ENCODE measurements at places on chromosomes 12 and 14.

DNA sequence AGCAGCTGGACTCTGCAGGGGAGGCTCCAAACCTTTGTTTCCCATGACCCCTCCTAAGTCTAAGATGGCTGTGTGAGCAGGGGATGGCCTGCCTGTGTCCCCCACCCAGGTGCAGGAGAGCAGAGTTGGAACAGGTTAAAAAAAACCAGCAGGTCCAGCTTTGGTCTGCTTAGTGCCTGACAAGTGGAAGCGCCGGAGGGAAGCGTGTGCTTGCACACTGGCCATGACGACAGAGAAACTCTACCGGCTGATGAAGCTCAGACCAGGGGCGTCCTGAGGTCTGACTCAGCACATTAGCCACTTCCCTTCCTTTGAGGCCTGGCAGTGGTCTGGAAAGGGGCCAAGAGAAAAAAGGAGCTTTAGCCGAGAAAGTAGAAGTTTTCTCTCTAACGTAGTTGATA, 280.1 kb downstream of the VRK1 start:
- peak; percentile 74 for DNase-seq

DNA sequence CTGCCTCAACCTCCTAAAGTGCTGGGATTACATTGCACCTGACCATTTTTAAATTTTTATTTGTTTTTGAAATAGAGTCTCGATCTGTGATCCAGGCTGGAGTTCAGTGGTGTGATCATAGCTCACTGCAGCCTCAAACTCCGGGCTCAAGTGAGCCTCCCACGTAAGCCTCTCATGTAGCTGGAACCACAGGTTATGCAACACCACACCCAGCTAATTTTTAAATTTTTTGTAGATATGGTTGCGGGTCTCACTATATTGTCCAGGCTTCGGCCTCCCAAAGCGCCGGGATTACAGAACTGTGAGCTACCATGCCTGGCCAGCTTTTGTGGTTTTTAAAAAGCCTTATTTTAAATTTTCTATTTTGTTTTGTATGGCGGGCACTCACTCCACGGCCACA, 2.2 kb upstream of the DRAM1 start:
- DNase-seq: no peak

- DNase-seq: no peak
These were observed 49.2 kb downstream of the FUT8 start for GRCh38 chr14:65461730-65462129.

GRCh38 chr14:32142341-32142740, 59.5 kb upstream of the RNU6-7 start:
- no peak for DNase-seq

- DNase-seq: no peak
These were observed 235.8 kb downstream of the KSR2 start for GRCh38 chr12:117732761-117733548.

DNA sequence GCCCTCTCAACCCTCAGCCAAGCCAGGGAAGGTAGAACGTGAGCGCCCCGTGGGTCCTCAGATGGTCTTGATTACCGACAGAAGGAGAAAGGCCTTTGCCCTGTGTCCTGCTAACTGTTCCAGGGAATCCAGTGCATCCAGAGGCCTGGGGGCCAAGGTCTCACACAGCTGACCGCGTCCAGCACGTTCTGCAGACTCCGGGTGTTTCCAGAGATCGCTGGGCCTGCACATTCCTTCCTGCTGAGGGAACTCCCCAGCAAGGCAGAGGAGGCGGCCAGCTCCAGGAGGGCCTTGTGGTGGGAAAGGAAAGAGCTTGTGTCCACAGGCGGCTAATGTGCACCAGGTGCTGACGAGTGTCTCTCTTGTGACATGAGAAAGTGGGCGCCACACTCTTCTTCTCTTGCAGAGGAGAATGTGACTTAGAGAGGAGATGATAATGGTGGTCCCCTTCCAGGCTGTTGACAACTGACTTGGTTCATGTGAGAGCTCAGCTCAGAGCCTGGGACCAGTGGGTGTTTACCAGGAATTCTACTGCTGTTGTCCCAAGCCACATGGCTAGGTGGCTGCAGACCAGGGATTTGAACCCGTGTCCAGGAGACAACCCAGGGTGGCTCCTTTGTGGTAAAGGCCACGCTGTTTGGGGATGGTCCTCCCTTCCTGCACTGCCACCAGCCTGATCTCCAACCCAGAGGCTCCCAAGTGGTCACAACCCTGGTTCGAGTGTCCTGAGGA, 46.8 kb upstream of the DLK1 start:
- no peak for DNase-seq

- no peak for DNase-seq
These were observed 1297.7 kb downstream of the AACS start for GRCh38 chr12:126362964-126363363.

GRCh38 chr14:67963545-67963944, 144.0 kb downstream of the RAD51B start:
- DNase-seq: no peak

- no peak for DNase-seq
These were observed 7.6 kb downstream of the M6PR start for GRCh38 chr12:8941691-8942478.

DNA sequence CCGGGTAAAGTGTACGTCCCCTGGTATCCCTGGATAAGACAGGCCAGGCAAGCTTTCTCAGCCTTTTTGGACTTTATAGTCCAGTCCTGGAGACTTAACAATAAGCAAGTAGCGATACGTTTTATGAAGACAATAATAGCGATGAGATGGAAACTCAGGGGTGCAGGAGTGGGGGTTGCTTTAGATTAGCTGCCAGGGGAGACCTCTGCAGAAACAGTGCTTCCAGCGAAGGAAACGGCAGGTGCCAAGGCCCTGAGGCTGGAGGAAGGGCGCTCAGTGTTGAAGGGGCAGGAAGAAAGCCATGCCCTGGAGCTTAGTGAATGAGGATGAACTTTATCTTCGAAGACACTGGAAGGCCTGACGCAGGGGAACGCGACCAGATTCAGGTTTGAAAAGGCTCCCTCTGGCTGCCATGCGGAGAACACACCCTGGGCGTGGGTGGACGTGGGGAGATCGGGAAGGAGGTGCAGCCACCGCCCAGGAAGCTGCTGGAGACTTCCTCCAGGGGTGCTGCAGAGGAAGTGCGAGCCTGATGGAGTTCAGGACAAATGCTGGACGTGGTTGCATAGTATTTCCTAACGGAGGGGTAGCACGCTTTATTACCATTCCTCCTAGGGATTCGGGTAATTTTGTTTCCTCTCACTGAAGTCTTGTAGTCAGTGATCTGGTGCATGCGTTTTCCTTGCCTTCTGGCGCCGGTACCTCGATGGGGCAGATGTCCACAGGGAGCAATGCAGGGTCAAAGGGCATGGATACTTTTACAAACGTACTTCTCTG, 26.1 kb upstream of the UBC start:
- DNase-seq: no peak

DNA sequence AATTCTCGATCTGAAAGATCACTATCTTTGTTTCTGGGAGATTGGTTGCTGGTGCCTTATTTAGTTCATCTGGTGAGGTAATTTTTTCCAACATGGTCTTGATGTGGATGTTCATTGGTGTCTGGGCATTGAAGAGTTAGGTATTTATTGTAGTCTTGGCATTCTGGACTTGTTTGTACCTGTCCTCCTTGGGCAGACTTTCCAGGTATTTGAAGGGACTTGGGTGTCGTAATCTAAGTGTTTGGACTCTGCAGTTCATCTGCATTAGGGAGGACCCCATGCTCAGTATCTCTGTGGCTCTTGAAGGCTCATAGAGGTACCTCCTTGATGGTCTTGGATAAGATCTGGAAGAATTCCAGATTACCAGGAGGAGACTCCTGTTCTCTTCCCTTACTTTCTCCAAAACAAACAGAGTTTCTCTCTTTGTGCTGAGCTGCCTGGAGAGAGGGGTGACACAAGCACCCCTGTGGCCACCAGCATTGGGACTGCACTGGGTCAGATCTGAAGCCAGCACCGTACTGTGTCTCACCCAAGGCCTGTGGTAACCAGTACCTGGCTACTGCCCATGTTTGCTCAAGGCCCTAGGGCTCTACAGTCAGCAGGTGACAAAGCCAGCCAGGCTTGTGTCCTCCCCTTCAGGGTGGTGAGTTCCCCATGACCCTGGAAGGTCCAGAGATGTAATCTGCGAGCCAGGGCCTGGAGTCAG, 5.3 kb downstream of the A2ML1 start:
- no peak for DNase-seq

GRCh38 chr12:85089792-85090191, 53.6 kb downstream of the LRRIQ1 start:
- no peak for DNase-seq

- no peak for DNase-seq
These were observed 75.8 kb downstream of the EP400 start for GRCh38 chr12:132025526-132025925.

All from DMS79 (cell line).